Fibroblast of skin of right biceps (primary cell): ENCODE measurements at places on chromosomes 1 and 21.

GRCh38 chr1:193270996-193271395 is 84.6 kb upstream of the B3GALT2 start:
- peak; percentile 88 for DNase-seq

DNA sequence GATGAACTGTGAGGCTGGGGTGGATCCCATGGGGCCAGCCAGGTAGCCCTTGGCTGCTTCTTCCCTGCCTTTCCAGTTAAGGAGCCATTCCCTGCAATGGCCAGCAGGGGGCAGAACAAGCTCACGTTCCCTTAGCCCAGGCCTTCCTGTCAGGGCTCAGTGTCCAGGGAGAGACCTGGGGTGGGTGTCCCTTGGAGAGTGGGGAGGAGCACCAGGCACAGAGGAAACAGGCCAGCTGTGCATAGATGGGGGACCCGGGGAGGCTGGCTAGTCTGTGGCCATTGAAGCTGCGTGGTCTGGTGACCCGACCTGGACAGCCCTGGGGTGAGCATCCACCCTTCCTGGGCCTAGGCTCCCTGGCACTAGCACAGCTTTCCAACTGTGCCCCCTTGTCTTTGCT is 13.2 kb upstream of the EPS8L3 start:
- DNase-seq = peak; percentile 82

GRCh38 chr21:39650801-39651200 is 38.1 kb downstream of the B3GALT5 start:
- DNase-seq = no peak

- no peak for DNase-seq
Observed at GRCh38 chr1:33358795-33359503, 38.1 kb upstream of the A3GALT2 start.

DNA sequence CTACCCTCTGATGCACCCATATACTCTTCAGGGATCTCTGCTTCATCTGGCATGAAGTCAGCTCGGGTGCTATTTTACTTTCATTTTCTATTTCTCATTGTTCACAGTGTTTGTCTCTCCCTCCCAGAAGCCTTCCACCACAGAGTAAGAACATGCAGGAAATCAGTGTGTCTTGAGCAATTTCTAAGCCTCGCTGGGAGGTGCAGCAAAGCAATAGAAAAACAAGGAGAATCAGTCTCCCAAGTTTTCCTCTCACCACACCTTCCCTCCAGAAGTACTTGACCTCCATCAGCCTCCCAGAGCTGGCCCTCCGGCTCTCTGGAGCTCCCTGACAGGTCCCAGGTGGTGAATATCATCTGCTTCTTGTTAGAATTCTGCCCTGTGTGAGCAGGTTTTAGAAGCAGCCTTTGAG is 594.7 kb upstream of the CAMK1G start:
- DNase-seq = peak; percentile 64

GRCh38 chr1:222233444-222234158 is 314.3 kb downstream of the HHIPL2 start:
- no peak for DNase-seq

DNA sequence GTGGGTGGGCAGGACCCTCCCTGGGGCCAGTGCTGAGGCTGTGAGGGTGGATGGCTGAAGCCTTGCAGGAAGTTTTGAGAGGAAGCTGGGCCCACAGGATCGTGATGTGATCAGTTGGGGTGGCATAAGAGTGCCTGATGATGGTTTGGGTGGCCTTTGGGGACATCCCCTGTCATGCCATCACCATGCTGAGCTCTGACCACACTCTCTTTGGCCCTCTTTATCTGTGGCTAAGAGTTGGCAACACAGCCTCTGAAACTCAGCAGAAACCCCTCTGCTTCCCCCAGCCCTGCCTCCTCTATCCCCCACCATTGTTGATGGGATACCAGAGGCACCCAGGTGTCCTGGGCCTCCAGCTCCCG is 19.8 kb downstream of the MIIP start:
- no peak for DNase-seq

DNA sequence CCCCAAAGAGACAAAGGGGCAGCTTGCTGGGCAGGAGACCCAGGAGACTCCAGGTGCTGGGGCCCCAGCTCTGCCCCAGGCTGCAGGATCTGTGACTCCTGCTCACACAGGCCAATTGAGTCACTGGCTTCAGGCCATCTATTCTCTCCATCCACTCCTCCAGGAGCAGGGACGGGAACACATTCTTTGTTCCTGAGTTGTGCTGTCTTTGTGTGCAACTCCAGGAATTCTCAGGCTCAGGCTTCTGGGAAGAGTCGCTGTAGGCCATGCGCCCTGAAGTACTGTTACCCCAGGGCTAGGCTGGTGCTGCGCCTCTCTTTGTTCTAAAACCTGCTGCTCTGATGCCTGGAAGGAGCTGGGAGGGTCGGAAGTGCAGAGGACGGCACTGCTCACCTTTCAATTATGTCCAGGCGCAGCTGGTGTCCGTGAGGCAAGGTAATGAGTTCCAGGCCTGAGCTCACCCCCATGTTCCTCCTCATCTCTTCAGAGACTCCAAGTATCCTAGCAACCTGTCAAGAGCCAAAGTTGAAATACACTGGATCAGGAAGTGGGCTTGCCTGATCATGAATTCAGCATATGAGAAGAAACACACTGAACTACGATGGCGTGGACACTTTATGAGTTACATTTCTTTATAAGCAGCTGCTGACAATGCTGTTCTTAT is 105.9 kb downstream of the BCAR3 start:
- peak; percentile 50 for DNase-seq

DNA sequence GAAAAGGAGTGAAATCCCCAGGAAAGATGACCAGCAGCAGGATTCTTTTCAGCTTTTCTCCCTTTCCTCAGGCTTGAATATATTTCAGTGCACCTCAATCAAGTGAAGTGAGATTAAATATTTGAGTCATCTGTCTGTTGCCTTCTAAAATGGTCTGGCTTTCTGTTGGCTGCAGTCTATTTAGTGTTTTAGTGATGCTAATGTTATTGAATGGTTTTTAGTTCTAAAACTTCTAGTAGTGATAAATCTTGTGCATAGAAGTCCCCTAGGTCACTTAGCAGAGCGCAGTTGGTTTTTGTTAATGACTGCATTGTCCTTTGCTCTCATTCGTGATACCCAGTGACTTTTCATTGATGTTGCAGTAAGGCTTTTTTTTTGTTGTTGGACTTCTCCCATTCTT is 53.5 kb downstream of the ITSN1 start:
- DNase-seq = no peak

DNA sequence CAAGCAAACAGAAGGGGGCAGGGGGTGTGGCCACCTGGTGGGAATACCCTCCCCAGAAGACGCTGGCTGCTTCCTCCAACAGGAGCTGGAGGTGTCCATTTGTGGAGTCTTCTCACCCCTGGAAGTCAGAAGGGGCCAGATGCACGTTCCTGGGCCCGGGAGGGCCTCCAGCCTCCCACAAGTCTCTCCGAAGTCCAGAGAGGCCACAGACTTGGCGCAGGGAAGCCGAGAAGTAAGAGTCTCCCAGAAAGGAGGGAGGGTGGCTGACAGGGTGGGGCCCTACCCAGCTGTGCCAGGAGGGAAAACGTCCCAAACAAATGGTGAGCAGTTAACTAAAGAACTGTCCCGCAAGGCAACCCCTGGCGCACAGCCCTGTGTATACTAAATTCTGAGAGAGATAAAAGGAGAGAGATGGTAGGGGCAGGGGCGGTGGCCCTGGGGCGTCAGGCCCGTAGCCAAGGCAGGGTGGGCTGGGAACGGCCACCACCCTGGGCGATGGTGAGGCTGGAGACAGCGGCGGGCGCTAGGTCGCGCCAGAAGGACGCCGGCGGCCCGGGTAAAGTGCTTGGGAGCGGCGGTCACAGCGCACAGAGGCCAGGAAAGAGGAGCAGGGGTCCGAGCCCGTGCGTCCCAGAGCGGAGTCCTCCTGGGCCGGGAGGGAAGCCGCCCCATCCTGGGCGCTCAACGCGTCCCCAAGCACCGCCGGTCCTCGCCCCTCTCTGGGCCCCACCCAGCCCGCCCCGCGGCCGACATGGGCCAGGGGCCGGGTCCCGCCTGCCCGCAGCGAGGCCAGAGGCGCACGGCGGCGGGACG is 1.2 kb downstream of the CHD5 start:
- no peak for DNase-seq

- no peak for DNase-seq
Observed at GRCh38 chr1:60759291-60759690, 323.1 kb upstream of the NFIA start.

GRCh38 chr1:78156805-78157521 is 111.2 kb downstream of the GIPC2 start:
- peak; percentile 93 for DNase-seq

DNA sequence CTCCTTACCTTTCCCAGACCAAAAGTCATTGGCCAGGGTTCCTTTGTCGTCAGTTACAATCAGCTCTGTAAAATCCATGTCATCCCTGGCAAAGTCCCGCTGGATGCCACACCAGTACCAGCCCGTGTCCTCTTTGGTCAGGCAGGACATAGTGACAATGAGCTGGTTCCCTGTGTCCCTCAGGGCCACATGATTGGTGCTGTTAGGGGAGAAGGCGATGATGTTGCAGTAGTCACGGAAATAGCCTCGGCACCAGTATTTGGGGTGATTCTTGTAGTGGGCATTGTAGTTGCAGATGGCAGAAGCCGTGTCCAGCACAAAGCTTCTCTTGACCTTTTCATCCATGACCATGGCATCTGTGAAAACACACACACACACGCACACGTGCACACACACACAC is 14.8 kb downstream of the ADORA3 start:
- DNase-seq = no peak

- DNase-seq = no peak
Observed at GRCh38 chr1:1353389-1354151, 4.4 kb upstream of the DVL1 start.

DNA sequence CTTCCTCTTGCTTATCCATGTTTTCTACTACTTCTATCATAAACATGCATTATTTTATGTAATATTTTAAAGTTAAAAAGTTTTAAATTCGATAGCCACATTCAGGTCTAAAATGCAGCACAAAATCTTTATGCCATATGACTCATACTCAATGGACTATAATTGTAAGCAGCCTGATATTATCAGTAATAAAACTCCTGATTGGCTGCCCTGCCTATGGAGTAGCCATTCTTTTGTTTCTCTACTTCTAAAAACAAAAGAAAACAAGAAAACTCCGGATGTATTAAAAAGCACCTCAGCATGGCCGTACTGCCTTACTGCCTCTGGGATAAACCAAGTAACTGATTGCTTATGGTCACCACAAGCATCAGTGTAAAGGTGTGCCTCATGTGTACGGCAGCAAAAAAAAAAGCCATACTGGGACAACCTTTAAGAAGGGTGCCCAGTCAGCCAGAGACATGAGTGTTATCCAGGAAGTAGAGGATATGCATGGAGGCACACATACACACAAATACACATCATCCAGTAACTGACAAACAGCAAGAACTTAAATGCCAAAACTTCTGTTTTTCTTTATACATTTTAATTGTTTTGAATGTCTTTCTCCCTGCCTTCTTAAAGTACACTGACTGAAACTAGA is 9.2 kb downstream of the SLC35D1 start:
- no peak for DNase-seq

- DNase-seq = peak; percentile 15
Observed at GRCh38 chr1:223363856-223364684, at the start of gene SUSD4. Gene SUSD4, minus strand, starts transcription at chr1:223364176. Its CDS starts 751 bp downstream, at chr1:223363425.

GRCh38 chr21:41589131-41589530 is 81.2 kb upstream of the TMPRSS2 start:
- no peak for DNase-seq

DNA sequence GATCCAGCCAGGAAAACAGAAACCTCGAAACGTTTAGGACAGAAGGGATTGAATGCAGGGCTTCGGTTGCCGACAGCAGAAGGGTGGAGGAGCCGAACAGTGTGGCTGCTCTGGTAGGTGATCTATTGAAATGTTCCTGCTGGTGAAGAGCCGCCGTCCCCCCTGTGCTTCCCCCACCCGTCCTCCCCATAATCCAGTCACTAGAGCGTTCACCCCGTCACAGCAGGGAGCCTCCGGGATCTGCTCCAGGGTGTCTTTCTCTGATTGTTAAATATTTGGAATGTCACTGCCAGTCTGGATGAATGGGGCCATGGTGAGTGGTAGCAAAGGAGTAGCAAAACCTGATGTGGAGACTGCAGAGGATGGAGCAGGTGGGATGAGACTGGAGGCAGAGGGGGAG is 255.1 kb upstream of the CSF3R start:
- DNase-seq = no peak
